ENCODE measurements at places on chromosomes 11 and 22.

- DNase-seq: no peak
These were observed 28.7 kb upstream of the PICK1 start for GRCh38 chr22:38028344-38029130.

- no peak for DNase-seq
These were observed 27.0 kb downstream of the GDPD5 start for GRCh38 chr11:75498556-75499255.

DNA sequence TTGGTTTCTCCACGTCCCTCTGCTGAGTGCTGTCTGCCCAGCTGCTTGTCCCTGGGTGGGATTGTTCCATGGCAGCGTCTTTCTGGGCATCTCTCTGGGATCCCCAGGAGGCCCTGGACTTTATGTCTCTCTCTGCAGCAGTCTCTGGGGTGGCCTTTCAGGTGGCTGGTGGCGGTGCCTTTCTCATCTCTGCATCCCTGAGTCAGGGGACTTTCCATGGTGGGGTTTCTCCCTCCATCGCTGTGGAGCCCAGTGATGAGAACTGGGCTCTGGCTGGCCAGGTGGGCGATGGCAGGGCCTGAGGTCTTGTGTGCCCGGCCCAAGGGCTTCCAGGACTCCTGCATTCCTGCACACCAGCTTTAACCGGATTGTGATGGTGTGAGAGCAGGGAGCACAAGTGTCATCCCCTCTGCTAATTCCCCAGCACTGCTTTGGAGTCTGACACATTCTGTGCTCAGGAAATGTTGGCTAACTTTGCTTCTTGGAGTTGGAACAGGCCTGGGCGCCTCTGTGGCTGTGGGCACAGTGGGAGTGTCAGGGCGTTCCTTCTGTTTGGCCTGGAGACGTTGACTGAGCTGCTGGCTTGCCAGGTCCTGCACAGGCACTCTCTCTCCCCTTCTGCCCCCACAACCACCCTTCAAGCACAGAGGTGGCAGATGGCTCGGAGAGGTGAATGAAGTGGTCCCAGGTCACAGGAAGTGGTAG lies 27.9 kb downstream of the FAM83F start:
- DNase-seq: no peak

DNA sequence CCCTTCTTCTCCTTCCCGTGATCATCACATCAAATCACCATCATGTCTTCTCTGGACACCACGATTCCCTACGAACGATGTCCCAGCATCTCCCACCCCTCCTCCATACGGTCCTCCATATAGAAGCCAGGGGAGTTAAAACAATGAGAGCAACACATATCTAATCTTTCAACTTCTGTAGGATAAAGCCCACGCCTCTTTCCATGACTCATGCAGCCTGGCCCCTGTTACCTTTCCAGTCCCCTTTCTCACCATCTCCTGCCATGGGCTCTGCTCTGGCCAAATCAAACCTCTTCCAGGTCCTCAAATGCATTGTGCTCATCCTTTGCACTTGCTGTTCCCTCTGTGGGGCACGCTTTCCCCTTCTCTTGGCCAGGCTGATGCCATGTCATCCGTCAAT lies 23.6 kb downstream of the RPS6KA4 start:
- DNase-seq: no peak

DNA sequence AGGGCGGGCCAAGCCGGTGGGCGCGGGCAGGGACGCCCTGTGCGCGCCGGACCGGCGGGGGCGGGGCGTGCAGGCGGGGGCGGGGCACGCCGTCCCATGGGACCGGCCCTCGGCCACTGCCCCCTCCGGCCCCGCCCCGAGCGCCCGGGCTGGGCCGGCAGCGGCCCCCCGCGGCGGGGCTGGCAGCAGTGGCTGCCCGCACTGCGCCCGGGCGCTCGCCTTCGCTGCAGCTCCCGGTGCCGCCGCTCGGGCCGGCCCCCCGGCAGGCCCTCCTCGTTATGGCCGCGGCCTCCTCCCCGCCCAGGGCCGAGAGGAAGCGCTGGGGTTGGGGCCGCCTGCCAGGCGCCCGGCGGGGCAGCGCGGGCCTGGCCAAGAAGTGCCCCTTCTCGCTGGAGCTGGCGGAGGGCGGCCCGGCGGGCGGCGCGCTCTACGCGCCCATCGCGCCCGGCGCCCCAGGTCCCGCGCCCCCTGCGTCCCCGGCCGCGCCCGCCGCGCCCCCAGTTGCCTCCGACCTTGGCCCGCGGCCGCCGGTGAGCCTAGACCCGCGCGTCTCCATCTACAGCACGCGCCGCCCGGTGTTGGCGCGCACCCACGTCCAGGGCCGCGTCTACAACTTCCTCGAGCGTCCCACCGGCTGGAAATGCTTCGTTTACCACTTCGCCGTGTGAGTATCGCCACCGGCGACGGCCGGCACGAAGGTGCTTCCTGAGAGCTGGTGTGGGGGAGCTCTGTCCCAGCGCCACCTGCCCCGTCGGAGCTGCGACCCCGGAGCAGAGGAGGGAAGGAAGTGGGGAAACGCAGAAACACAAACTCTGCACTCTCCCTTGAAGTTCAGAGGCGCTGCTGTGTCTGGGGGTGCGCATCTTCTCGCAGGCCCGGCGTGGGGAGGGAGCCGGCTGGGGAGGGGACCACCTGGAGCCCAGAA lies at the start of gene KCNQ1:
Gene KCNQ1, plus strand, starts transcription at position 188 of the 925 bp plus-strand sequence. Its CDS starts 91 bp downstream, at position 279.
- peak; percentile 72 for DNase-seq

GRCh38 chr11:75204012-75204674 lies 36.4 kb upstream of the TPBGL start:
- DNase-seq: no peak

DNA sequence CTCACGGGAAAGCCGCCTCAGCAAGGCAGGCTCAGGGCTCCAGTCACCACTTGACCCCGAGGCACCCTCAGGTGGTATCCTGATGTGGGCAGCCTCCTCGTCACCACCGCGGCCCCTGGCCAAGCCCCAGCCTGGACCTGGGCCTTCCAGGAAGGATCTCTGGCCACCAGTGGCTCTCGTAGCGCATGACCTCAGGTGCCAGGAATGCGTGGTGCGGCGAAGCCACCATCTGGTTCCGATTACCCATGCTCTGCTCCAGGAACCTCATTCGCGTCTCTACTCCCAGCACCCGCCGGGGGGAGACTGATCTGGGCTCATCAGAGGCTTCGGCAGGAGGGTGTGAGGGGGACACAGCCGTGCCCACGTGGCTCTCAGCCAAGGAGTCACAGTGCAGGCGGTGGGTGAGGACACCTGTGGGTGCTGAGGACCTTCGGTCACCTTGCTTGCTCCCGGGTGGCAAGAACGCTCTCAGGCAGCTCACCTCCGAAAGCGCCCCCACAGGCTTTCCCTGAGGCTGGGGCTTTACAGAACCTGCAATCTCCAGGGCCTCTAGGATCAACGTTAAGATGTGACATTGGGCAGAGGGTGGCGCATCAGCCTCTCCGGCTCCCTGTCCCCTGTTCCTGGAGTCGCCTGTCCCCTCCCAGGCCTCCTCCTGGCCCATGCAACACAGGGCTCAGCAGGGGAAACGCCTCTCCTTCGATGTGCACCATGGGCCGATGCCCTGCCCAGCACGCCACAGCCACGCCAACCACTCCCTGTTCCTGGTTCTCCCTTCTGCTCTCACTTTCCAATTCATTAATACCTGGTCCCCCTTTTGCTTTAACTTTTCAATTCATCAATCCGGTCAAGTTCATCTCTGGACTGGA lies 39.0 kb downstream of the TBX1 start:
- no peak for DNase-seq

- DNase-seq: no peak
These were observed 44.4 kb downstream of the P4HA3 start for GRCh38 chr11:74267014-74267413.

Data from hematopoietic multipotent progenitor cell treated with erythropoietin and hydrocortisone succinate and interleukin-3 and kit ligand, for 4 days (in vitro differentiated cells).